ENCODE measurements at places on chromosomes 3 and 15.

DNA sequence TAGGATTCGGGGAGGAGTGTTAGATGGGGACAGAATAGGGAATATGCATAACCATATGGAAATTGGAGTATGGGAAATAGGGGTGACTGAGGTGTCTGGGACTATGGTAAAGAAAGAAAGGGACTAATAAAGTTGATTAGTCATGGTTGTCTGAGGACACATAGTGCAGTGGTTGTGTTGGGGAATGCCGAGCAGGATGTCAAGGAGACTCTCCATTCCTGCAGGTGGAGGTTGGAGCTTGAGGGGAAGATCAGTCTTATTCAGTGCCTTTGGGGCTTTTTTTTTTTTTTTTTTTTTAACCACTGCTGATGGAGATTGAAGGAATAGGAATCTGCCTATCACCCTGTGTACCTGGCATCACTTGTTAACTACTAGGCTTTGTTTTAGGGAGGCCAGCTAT, 10.8 kb downstream of the NMD3 start:
- no peak for DNase-seq

- peak; percentile 70 for DNase-seq
These were observed 336.7 kb upstream of the IGF1R start for GRCh38 chr15:98311566-98312188.

DNA sequence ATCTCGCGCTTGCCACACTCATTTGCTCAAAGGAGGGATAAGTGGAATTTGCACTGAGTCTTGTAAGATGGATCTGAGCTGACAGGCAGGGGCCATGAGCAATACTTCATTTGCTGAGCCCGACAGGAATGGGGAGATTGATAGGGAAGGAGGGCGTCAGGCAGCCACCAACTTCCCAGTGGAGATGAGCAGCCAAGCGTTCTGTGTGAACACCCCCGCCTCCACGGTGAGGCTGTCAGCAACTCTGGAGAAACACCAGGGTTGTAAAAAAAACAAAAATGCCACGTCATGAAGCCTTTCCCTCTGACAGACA, 36.8 kb downstream of the TLE3 start:
- DNase-seq, result no peak

GRCh38 chr3:190119461-190120268, 1.0 kb downstream of the P3H2 start:
- no peak for DNase-seq

GRCh38 chr3:111588527-111588926, 6.6 kb downstream of the ZBED2 start:
- DNase-seq, result no peak

DNA sequence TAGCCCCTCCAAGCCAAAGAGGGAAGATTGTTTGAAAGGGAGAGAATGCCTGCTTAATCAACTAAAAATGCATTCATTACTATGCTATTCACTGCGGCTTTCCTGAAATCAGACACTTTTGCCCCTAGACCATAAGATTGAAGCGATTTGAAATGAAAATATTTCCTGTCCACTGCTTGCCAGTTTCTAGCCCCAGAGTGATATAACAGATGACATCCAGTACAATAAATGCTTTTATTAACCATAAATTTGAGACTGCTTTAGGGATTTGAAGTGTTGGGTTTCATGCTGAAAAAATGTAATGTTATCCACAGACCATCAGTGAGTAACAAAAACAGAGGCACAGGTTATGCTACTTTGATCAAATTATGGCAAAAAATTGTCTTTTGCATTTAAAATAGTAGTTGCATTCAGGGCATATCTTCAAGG, 14.1 kb downstream of the IL17RD start:
- DNase-seq, result no peak

GRCh38 chr15:35519541-35520149, 26.3 kb downstream of the DPH6 start:
- DNase-seq, result peak; percentile 60

- DNase-seq, result peak; percentile 22
These were observed 67.2 kb upstream of the TP63 start for GRCh38 chr3:189563853-189564563.

DNA sequence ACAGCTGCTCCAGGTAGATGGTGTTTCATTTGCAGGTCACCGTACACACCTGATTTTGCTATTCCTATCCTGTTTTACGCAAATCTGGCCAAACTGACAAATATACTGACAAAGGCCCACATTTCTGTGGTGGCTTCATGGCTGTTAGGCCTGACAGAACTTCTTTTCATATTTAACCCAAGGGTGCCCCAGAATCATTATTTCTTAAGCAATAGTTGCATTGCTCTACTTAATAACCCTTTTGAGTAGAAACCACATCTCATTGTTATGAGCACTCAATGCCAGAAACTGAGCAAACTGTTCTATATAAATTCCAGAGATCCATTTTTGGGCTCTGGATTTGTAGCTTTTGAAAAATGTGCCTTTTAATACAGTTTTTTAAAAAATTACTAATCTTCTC, 19.4 kb downstream of the ASTE1 start:
- no peak for DNase-seq

DNA sequence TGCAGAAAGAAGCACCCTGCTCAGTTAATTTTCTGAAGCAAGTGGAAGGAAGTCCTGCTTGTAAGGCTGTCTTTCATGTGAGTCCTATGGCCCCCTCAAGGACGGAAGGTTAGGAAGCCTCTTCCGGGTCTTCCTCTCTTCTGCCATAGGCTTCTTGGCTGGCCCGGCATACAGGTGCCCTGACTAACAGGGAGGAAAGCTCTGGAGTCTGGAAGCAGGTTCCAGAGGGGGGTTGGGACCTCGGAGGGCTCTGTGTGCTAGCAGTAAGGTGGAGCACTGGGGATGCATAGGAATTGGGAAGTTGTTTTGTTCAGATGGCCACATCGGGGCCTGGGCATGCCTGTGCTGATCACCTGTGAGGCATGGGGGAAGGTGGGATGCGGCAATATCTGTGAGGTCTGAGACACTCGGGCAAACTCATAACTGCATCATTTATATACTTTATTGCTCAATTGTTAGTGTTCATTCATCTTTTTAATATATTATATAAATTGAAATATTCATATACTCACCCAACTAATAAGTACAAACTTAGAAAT, 49.6 kb downstream of the TRAK1 start:
- no peak for DNase-seq

DNA sequence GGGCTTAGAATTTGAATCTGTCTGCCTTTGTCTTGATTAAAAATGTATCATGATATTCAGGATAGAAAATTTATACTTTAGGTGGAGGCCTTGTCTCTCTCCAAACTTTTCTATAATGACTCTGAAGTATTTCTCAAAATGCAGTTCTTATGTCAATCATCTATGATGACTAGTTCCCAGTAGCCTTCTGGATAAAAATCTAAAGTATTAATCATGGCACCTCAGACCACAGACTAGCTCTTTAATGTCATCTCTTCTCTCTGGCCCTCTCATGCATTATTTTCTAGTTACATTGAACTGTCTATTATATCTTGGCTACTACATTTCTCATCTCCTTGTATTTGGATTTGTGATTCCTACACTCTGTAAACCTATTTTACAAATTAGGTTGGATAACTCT, 96.9 kb downstream of the ZPLD1 start:
- DNase-seq, result peak; percentile 17

DNA sequence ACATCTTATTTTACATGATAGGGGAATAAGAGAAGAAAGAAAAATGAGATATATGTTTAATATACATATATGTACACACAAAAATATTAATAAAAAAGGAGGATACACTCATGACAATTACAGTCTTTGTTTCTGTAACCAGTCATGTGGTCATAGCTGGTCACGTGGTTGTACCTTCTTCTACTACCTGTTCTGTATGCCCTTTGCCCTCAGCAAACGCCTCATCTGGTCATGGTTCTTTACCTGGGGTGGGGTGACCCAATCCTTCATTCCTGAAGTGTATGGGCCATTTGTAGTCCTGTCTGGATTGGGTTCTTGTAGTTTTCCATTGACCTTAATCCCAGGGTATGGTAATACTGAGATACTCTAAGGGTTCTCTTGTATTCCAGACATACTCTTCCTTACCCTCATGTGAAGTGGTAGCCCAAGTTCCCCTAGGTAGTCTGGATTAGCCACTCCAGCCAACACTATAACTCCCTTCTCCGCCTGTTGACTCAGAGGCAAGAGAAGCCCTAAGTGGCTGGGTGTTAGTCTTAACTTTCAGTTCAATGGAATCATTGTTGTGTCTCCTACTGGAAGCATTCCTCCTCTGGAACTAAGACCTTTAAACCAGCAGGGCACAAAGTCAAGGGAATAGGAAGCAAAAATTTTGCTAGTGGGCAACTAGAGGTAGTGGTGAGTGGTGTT, 47.3 kb upstream of the FAM3D start:
- no peak for DNase-seq
